ENCODE measurements at places on chromosomes 3 and 15.

GRCh38 chr15:88120026-88120425 lies 136.5 kb downstream of the NTRK3 start:
- no peaks in the 10 kb centered on the region for H3K36me3 ChIP-seq
- no peaks in the 10 kb centered on the region for H3K4me1 ChIP-seq
- no peak overlapping the region for H3K4me3 ChIP-seq
- no peaks in the 10 kb centered on the region for H3K27me3 ChIP-seq
- DNase-seq = no peak

DNA sequence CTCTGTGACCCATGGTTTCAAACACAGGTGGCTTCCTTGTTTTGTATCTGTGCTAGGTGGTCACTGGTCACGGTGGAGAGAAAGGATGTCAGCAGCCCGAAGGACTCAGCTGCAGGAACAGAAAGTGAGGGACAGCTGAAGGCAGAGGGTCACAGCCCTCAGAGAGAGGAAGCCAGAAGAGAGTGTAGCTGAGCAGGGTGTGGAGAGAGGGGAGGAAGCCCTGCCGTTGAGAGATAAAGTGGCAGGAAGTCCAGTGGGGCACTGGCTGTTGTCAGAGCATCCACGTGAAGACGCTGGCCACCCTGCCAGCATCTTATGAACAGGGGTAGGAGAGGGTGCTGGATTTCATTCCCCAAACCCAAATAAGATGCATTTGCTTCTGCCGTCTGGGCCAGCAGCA lies 36.9 kb downstream of the LIMD1 start:
- H3K4me3 ChIP-seq = no peak overlapping the region
- DNase-seq = no peak
- no peaks in the 10 kb centered on the region for H3K27me3 ChIP-seq
- H3K27ac ChIP-seq = 0 out of 2 replicates have a peak overlapping the region, but pooled peaks have one; percentile 33
- peaks cover 40% of the 10 kb centered on the region for H3K36me3 ChIP-seq
- no peaks in the 10 kb centered on the region for H3K4me1 ChIP-seq

GRCh38 chr3:116492379-116492778 lies 47.1 kb upstream of the LSAMP start:
- H3K4me3 ChIP-seq = no peak overlapping the region
- no peak overlapping the region for H3K27ac ChIP-seq
- no peaks in the 10 kb centered on the region for H3K4me1 ChIP-seq
- H3K36me3 ChIP-seq = no peaks in the 10 kb centered on the region
- no peaks in the 10 kb centered on the region for H3K27me3 ChIP-seq

DNA sequence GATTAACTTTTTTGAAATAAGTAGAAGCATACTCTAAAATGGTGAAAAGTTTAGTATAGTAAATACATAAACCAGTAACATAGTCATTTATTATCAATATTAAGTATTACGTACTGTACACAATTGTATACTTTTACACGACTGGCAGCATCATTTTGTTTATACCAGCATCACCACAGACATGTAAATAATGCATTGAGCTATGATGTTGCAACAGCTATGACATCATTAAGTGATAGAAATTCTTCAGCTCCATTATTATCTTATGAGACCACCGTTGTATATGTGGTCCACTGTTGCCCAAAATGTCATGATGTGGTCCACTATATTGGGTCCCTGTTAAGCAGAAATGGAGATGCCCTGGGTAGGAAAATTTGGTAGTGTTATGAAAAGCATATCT lies 51.3 kb downstream of the DRD3 start:
- no peaks in the 10 kb centered on the region for H3K4me1 ChIP-seq
- no peaks in the 10 kb centered on the region for H3K27me3 ChIP-seq
- no peak overlapping the region for H3K4me3 ChIP-seq
- H3K27ac ChIP-seq = no peak overlapping the region

- no peak for DNase-seq
- no peaks in the 10 kb centered on the region for H3K36me3 ChIP-seq
- no peak overlapping the region for H3K4me3 ChIP-seq
These were observed 369.6 kb downstream of the OTOL1 start for GRCh38 chr3:161866176-161866575.

- H3K4me3 ChIP-seq = no peak overlapping the region
- peaks cover 40% of the 10 kb centered on the region for H3K4me1 ChIP-seq
- H3K27me3 ChIP-seq = no peaks in the 10 kb centered on the region
- H3K27ac ChIP-seq = no peak overlapping the region
- no peak for DNase-seq
These were observed 5.9 kb downstream of the ZSCAN2 start for GRCh38 chr15:84606653-84607120.

DNA sequence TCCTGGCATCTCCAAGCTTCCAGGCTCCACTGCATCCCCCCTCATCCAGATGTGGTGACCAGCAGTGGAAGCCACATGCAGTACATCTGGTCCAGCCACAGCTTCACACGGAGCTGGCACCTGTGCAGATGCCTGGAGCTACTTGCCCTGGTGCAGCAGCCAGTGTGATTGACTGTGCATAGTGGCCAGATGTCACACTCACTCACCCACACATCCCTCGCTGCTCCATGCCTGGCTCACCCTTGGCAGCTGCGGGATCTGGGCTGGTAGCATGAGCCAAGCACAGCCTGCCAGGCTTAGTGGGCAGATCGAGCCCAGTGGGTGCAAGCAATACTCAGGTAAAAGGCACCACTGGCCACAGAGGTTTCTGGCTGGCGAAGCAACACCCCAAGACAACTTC lies 398.0 kb upstream of the CNTN4 start:
- H3K27ac ChIP-seq = no peak overlapping the region
- no peaks in the 10 kb centered on the region for H3K36me3 ChIP-seq
- H3K4me1 ChIP-seq = no peaks in the 10 kb centered on the region
- H3K4me3 ChIP-seq = no peak overlapping the region
- no peak for DNase-seq
- no peaks in the 10 kb centered on the region for H3K27me3 ChIP-seq

DNA sequence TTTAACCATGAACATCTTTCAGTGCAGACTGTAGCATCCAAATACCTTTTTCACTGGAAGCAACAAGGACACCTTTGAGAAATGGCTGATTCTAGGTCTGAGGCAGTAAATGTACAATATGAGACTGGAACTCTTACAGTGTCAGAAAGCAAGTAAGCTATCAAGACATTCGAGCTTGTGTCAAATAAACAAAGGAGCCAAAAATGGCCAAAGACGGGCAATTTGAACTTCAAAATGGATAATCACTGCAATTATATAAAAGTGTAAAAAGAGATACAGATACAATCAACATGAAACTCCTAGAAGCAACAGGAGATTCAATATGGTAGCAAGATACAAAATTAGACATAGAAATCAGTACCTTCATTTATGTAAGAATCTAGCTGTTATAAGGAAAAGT lies 138.5 kb upstream of the CCDC54 start:
- H3K27ac ChIP-seq = no peak overlapping the region
- H3K4me3 ChIP-seq = no peak overlapping the region
- H3K36me3 ChIP-seq = no peaks in the 10 kb centered on the region
- no peak for DNase-seq
- H3K4me1 ChIP-seq = peaks cover 55% of the 10 kb centered on the region
- no peaks in the 10 kb centered on the region for H3K27me3 ChIP-seq

DNA sequence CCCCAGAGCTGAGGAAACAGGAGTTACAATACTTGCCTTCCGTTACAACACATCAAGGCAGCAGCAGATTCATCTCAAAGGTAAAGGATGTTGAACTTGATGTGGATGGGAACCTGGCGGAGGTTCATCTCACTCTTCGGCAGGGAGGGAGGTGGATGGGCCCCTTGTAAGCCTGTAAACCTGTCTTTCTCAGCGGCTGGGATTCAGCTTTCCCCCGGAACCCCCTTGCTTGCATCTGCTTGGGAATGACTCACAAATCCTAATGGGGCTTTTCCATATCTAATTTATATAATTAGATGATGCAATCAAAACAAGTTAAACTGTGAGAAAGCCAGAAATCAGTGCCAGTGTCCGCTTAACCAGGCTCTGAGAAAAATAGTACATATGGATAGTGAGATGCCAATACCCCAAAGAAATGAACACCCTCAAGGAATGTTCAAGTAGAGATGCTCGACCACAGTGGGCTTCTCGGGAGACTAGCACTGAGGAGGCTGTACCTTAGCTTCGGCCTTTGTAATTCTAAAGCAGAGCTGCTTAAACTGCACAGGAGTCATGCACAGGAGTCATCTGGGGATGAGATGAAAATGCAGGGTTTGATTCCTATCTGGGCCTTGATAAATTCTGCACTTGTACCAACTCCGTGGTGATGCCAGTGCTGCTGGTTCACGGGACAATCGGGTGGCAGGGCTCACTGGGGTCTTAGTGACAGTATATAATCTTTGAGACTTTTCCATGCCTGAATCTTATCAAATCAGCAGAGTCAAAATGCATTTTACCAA lies 2.2 kb upstream of the FAM240A start:
- H3K27me3 ChIP-seq = no peaks in the 10 kb centered on the region
- H3K36me3 ChIP-seq = no peaks in the 10 kb centered on the region

GRCh38 chr3:186281176-186281575 lies 80.9 kb downstream of the DGKG start:
- peaks cover 9% of the 10 kb centered on the region for H3K27me3 ChIP-seq
- no peaks in the 10 kb centered on the region for H3K4me1 ChIP-seq
- H3K36me3 ChIP-seq = no peaks in the 10 kb centered on the region
- DNase-seq = no peak
- H3K4me3 ChIP-seq = no peak overlapping the region

DNA sequence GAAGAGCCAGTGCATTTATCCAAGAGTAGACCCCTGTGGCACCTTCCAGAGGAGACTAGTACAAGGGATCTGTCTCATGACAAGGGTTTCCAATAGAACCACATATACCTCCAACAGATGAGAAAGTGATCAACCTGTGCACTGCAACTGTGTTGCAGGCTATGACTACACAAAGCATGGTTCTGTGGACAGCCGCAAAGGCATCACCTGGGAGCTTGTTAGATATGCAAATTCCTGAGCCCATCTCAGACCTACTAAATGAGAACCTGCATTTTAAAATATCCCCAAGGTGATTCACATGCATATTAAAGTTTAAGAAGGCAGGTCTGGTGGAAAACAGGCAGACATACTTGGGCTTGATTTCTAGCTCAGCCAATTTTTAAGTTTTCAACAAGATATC lies 368.7 kb downstream of the FOXP1 start:
- H3K27ac ChIP-seq = no peak overlapping the region
- no peak for DNase-seq
- H3K4me1 ChIP-seq = no peaks in the 10 kb centered on the region

DNA sequence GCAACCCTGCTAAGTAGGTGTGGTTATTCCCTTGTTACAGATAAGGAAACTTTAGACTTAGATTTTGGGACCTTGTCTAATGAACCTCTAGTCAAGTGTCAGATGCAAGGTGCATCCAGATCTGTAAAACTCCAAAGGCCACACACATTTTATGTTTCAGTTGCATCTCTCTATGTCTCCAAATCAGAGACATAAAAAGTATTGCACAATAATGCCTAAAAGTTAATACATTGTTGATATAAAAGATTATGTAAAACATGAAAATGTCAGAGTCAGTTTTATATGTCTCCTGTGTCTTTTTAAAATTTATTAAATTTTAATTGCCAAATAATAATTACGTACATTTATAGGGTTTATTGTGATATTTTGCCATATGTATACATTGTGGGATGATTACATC lies 408.5 kb downstream of the NTRK3 start:
- H3K27me3 ChIP-seq = no peaks in the 10 kb centered on the region
- DNase-seq = no peak
- no peak overlapping the region for H3K27ac ChIP-seq

DNA sequence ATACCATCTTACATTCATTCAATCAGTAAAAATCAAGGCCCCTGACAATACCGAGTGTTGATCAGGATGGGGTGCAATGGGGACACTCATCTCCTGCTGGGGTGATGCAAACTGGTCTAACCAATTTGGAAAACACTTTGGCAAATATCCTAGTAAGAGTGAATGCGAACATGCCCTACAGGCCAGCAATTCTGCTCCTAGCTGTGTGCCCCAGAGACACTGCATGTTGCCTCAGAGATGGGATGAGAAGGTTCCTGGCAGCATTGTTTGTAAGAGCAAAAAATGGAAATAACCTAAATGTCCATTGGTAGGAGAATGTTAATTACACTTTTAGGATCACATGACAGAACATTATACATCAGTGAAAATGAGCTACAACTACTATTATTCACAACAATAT lies 4.7 kb downstream of the LINGO1 start:
- H3K36me3 ChIP-seq = no peaks in the 10 kb centered on the region
- no peak overlapping the region for H3K27ac ChIP-seq
- no peaks in the 10 kb centered on the region for H3K27me3 ChIP-seq
- DNase-seq = no peak
- no peak overlapping the region for H3K4me3 ChIP-seq
- no peaks in the 10 kb centered on the region for H3K4me1 ChIP-seq

DNA sequence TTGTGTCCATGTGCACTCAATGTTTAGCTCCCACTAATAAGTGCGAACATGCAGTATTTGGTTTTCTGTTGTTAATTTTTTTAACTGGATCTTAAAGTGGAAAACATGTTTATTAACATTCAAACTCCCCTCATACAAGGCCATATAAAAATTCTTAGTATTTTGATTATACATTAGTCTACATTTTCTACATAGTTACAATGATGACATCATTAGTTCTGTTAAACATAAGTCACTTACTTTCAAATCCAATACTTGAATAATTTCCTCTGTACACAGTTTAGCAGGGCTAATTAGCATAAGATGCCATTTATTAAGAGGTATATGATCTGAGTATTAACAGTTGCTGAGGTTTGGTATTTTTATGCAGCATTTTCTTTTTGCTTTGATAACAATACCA lies 91.3 kb upstream of the CCDC39 start:
- H3K36me3 ChIP-seq = no peaks in the 10 kb centered on the region
- H3K27me3 ChIP-seq = no peaks in the 10 kb centered on the region
- H3K4me3 ChIP-seq = no peak overlapping the region
- no peak overlapping the region for H3K27ac ChIP-seq
- H3K4me1 ChIP-seq = no peaks in the 10 kb centered on the region
- no peak for DNase-seq

GRCh38 chr3:122969585-122970469 lies 57.7 kb downstream of the SEMA5B start:
- H3K27me3 ChIP-seq = peaks cover 2% of the 10 kb centered on the region
- peaks cover 9% of the 10 kb centered on the region for H3K4me1 ChIP-seq
- no peak overlapping the region for H3K4me3 ChIP-seq
- H3K27ac ChIP-seq = no peak overlapping the region
